ENCODE measurements at places on chromosomes 1 and 21.

- no peak for DNase-seq
These were observed 40.6 kb downstream of the ST6GALNAC3 start for GRCh38 chr1:76115171-76115570.

DNA sequence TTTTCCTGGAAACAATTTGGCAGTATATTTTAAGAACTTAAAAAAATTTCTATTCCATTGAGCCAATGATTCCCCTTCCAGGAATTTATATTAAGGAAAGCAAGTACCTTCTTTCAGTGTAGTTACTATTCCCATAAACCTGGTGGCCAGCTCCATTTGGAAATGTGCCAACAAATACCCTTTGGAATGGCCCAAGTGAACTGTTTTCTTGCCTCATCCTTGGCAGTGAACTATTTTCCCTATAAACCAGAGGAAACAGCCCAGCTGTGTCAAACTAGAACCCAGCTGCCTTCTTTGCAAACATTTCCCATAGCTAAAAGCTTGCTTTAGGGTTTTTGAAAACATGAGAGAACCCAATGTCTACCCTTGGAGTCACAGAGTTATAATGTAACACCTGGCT lies 496.9 kb downstream of the NEGR1 start:
- no peak for DNase-seq

GRCh38 chr1:8409106-8409505 lies 91.2 kb downstream of the SLC45A1 start:
- DNase-seq, result no peak

DNA sequence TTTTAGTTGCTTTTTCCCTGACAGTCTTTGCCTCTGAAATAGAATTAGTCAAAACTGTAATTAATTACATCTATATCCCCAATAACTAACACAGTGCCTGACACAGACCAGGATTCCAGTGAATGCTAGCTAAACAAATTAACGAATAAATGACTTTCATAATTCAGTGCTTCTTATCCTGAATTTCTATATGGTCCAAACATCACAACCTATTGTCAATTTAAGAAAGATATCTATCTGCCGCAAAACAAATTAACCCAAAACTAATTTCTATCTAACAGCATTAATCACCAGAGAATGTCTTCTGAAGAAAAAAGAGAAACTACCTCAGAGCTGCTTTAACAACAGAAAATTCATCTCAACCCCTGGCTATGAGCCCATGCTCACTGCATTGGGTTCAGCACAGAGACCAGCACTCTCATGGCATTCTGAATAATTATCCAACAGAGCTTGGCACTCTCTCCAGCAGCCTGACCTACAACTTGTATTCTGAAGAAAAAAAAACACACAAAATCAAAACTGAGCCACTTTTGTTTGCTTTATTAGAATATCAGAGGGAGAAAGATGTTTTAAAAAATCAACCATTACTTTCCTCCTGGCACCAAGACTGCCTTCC lies 547.3 kb upstream of the BEND5 start:
- no peak for DNase-seq

- no peak for DNase-seq
These were observed 273.7 kb downstream of the SRGAP2C start for GRCh38 chr1:121458291-121459048.

DNA sequence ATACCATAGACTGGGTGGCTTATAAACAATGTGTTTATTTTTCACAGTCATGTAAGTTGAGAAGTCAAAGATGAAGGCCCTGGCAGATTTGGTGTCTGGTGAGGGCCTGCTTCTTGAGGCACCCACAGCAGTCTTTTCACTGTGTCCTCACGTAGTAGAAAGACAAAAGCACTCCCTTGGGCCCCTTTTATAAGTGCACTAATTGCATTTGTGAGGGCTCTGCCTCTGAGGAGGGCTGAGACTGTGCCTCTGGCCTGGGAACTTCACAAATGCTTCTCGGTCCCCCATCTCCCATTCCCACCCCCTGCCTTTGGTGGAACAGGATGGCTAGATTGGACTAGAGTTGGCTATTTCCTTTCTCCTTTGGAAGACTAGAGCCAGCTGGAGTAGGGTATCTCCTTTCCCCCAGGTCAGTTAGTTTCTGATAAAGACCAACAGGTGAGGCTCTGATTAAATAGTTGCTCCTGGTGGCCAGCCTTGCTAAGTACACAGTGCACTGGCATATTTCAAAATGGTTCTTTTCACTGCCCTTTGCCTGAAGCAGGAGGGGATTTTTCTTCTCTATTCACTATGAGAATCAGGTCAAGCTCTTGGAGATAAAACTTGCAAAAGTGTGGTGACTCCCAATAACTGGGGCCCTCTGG lies 82.9 kb downstream of the PLPPR4 start:
- DNase-seq, result no peak

DNA sequence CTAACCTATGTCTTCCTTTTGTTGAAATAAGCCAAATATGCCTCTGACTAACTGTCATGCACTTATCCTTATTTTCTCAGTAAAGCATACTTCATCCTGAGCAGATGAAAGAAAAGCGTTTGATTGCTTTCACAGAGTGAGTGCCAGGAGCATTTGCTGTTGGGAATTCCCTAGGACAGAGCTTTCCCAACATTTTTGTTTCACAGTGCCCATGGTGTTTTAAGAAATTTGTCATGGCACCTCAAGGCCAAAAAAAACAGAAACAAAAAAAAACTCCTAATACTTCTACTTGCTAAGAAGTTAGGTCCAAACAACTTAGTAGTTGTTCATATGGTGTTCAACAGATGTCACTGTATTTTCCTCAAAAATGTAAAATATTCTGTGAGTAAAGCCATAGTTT lies 120.8 kb upstream of the BMP8A start:
- no peak for DNase-seq

Data from stimulated activated naive CD8-positive, alpha-beta T cell treated with anti-CD3 and anti-CD28 coated beads, Interleukin-15, Interleukin-2, amounts not matched to agents 100 U/mL and 50 U/mL, for 24 hours (primary cell).